ENCODE measurements at places on chromosomes 4 and X.

DNA sequence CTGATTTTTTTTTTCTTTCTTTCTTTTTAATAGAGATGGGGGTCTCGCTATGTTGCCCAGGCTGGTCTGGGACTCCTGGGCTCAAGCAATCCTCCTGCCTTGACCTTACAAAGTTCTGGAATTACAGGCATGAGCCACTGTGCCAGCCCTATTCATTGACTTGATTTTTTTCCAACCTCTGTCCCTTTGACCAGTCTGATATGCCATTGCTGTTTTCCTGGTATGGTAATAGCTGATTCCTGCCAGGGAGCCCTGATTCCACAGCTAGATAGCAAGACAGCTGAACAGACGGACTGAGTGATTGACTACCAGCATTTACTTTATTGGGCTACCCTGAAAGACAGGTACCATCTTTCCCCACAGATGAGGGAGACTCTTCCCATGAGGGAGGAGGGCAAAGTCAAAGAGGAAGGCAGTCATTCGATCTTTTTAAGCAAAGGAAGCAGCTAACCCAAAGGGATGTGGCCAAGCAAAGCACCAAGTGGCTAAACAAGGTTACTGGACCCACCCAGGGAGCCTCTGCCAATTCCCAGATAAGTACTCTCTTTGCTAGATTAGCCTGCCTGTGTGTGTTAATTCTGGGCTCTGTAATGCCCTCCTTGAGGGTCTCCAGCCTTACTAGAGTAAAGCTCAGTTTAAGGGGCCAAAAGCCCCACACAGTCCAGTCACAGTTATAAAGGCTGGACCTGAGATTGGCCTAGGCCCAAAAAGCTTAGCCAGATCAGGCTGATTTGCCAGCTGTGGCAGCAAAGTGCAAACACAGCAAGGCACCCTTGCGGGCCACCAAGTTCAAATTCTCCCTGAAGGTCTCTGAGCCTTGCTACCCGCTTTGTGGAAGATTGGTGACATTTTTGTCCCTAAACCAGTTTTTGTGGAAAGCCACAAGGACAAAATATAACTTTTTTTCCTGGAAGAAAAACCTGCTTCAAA, 192.4 kb upstream of the GPC4 start:
- no peak for DNase-seq

GRCh38 chr4:40684404-40684803, 54.7 kb upstream of the RBM47 start:
- no peak for DNase-seq

- no peak for DNase-seq
These were observed 82.7 kb upstream of the GPM6B start for GRCh38 chrX:13899607-13900006.

- DNase-seq = no peak
These were observed 87.7 kb upstream of the MAP3K15 start for GRCh38 chrX:19602866-19603622.

DNA sequence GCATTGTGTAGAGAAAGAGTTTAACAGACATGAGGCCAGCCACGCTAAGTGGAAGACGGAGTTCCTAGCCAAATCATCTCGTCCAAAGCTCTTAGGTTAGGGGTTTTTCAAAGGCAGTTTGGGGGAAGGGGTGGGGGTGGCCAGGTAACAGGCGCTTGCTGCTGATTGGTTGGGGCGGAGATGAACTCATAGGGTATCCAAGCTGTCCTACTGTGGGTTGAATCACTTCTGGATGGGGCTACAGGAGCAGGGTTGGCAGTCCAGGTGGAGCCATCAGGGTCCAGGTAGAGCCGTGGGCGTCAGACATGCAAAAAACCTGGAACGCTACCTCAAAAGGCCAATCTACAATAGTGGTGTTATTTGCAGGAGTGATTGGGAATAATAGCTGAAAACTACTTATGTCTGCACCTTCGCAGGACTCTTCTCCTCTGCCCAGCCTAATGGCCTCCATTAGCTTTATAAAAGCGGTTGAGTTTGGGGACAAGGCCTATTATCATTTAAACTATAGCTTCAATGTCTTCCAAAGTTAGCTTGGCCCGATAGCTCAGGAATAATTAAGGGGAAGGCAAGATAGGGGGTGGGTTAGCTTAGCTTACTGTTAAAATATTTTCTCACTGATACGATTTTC, 579.6 kb downstream of the NLGN4X start:
- no peak for DNase-seq

- peak; percentile 62 for DNase-seq
These were observed 511 bp downstream of the GABRB1 start for GRCh38 chr4:47031751-47032404.

GRCh38 chr4:101284546-101284945, 62.8 kb downstream of the PPP3CA start:
- no peak for DNase-seq

- no peak for DNase-seq
These were observed 51.0 kb upstream of the SORCS2 start for GRCh38 chr4:7141151-7141834.

- no peak for DNase-seq
These were observed 225.3 kb upstream of the CXorf66 start for GRCh38 chrX:140190441-140191108.

DNA sequence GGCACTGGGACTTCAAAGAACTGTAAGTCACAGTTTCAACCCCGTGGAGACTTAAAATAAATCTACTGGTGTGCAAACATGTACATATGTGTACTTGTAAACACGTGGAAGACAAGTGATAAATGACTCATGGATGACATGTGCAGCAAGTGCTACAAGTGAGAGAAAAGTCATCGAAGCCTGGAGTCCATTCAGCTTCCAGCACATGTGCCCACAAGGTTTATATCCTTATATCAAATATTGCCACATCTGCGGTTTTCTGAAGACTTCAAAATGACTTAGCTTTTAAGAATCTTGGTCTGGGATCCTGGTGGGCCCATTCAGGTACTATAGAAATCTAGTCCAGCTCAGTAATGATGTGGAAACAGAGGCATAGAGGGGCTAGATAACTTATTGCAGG, 33.0 kb upstream of the TTC29 start:
- DNase-seq = no peak

DNA sequence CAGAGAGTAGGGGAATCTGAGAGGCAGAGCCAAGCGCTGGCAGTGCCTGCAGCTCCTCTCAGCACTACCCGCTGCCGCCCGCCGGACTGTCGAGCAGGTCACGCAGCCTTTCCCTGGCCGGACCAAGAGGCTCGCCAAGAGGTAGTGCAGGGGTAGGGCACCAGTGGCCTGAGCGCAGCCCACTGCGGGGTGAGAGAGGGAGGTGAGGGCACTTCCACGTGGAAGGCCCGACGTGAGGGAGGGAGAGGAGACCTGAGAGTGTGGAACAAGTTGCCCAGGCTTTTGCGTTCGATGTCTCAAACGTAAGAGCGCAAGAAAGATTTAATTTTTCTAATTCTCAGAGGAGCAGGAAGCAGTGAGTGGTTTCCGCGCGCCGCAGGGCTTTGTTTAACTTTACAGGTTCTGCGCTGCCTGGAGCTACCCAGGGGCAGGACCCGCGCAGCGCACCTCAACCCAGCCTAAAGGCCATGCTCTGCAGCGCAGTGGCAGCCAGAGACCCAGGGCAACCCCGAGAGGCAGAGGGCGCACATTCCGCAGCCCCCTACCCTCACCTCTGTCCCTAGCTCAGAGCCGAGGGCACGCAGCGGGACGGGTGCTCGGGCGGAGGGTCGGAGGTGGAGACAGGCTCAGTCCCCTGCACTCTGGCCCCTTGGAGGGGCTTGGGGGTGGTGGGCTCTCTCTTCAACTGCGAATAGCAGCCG, 14.9 kb downstream of the ARHGAP36 start:
- DNase-seq = no peak

GRCh38 chr4:163467082-163467770, 6.3 kb downstream of the TKTL2 start:
- DNase-seq = peak; percentile 12

DNA sequence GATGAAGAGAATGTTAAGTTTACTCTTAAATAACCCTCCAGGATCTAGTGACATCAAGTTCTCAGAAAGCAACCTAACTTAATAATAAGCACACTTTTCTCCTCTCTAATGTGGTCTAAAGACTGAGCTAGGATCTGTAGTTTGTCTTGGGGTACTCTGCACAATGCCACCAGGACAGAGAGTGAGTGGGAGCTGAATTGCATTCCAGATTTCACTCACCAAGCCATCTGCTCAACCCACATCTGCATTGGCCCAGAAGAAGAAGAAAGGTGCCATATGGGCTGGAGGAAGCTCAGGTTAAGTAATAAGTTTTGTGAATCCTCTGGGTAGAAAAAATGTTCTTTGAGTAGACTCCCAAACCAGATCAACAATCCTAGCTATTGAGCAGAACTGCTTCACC, 384.6 kb downstream of the PPP3CA start:
- DNase-seq = no peak

DNA sequence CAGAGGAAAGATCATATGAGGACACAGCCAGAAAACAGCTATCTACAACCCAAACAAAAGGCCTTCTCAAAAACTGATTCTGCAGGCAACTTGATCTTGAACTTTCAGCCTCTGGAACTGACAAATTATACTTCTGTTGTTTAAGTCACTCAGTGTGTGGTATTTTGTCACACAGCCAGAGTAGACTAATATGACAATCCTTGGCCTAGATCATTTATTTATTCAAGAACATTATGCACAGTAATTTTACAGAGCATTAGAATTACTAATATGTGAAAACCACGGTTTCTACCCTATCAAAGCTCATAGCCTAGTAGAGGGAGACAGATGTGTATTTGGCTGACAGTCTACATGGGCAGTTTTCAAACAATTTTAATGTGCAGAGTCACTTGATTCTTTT, 167.8 kb upstream of the PCDH18 start:
- no peak for DNase-seq

- DNase-seq = no peak
These were observed 48.1 kb downstream of the SRPX start for GRCh38 chrX:38172596-38172995.
